Stimulated activated CD8-positive, alpha-beta memory T cell treated with anti-CD3 and anti-CD28 coated beads, Interleukin-4, amount 100 ng/mL, for 4 hours (primary cell): ENCODE measurements at places on chromosomes 4 and X.

DNA sequence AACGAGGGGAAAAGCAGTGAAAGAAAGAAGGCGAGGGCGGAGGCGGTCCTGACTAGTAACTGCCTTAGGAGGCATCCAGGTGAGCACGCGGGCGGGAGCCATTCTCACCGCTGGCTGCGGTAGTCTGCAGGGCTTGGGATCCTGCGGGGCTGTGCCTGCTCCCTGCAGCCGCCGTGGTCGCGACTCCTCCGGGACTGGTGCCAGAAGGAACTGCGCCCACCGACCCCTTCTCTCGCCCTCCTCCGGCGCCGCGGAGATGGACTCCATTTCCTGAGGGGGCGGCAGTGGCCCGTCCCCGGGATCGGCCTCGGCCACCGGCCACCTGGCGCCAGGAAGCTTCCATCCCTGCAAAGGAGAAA is 543 bp downstream of the NFXL1 start:
- DNase-seq = peak; percentile 15

DNA sequence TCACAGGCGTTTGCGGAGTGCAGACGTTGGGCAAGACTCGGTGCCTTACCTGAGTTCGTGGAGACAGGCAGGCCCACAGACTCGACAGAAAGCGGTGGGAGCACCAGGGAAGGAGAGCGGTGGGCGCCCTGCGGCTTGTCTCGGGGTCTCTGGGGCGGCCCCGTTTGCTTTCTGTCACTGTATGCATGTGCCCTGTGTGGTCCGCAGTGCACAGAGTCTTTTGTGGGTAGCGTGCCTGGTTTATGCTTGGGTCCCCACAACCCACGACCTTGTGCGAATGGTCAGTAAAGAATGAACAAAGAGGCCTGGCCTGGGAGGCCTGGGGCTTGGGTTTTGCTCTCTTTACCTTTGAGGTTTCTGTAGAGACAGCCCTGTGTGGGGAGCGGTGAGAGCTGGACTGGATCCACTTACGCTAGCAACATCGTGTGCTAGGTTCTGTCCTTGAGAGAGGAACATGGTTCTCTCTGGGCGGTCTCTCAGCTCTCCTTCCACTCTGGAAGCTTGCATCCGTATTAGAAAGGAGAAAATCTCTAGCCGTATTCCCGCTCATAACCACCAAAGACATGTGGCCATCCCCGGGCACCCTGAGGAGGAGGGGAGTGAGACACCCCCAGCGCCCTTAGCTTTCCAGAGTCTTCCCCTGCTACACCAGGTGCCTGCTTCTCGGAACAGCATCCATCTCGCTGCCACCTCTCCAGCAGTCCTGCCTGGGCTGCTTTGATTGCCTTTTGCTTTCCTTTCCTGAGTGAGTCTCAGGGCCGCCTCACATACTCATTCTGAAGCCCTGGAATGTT is 1.2 kb downstream of the TADA2B start:
- no peak for DNase-seq

DNA sequence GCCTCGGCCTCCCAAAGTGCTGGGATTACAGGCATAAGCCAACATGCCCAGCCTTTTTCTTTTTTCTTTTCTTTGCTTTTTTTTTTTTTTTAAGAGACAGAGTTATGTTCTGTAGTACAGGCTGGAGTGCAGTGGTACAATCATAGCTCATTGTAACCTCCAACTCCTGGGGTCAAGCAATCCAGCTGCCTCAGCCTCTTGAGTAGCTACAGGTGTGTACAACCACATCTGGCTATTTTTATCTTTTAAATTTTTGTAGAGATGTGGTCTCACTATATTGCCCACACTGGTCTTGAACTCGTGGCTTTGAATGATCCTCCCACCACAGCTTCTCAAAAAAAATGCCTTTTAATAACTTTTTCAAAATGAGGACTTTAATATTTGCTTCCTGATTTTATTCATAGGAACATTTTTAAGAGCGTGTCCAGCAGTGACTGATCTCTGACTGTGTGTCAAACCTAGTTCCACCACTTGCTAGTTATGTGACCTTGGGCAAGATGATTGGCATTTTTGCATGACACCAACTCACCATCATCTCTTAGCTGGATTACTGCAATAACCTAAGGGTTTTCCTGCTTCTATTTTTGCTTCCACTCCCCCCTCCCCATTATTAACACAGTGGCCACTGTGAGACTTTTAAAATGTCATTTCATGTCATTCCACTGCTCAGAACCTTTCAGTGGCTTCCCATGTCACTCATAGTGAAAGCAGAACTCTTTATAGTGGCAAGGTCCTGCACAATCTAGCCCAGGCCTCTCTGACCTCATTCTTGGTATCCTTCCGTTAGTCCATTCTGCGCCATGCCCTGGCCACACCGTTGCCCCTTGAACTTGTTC is 4.5 kb upstream of the TNIP3 start:
- no peak for DNase-seq

GRCh38 chr4:173001571-173001970 is 167.0 kb upstream of the GALNT7 start:
- DNase-seq = no peak

DNA sequence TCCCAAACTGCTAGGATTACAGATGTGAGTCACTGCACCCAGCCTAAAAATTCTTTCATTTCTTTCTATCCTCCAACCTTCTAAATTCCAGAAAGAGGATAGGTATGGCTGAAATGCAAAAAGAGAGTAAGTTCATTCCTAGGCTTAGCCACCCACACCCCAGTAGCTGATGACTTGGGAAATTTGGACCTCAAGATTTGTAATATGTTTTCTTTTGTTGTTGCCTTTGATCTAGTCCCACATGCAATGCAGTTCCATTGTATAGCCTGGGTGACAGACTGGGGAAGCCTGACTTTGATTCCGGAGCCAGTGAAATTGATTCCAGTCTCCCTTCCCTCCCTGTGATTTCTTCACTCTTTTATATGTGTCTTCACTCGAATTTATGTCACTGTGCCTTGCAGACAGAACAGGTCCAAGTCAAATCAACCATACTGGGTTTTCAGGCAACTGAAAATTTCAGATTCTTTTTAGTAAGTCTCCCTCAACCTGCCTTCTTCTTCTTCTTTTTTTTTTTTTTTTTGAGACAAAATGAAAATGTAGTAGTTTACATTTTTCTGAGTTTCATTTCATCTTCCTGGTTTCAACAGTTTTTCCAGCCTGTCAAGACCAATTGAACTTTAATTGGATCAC is 176.2 kb upstream of the RBPJ start:
- DNase-seq = no peak

GRCh38 chr4:71201817-71202576 is 136.8 kb upstream of the SLC4A4 start:
- no peak for DNase-seq

GRCh38 chrX:20267607-20267930 is 860 bp upstream of the RPS6KA3 start:
- no peak for DNase-seq
